ENCODE measurements at places on chromosomes 3 and 15.
A peak's percentile ranks its signal among the peaks of the same experiment; 100 is the strongest.

- no peak for DNase-seq
These were observed 21.0 kb upstream of the CLDN18 start for GRCh38 chr3:137988982-137989381.

DNA sequence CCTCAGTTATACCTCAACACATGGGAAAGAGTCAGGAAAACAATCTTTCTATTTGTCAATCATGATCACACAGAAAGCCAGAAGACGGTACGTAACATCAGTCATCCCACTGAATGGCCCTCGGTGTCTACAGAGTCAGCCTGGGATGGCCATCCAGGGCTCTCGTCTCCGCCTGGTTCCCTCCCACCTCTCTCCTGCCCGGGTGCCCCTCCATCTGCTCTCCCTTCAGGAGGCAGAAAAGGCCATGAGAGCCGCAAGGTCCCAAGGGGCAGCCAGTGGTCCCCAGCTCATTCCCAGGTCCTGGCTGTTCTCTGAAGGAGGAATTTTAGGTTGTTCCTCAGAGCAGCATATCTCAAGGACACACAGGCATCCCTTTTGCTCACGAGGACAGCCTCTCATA lies 4.4 kb upstream of the LRRC15 start:
- DNase-seq = no peak

DNA sequence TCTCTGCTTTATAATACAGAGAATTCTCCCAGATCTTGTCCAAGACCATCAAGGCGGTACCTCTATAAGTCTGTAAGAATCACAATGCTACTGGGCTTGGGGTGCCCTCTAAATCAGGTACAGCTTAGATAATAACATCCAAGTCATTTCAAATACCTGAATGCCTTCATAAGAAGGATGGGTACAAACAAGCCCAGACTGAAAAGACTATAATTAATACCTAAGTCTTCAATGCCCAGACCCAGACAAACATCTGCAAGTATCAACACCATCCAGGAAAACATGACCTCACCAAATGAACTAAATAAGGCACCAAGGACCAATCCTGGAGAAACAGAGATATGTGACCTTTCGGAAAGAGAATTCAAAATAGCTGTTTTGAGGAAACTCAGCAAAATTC lies 65.9 kb downstream of the ZMAT3 start:
- no peak for DNase-seq

- peak; percentile 3 for DNase-seq
These were observed 453 bp downstream of the ZDHHC23 start for GRCh38 chr3:113948015-113948917.

DNA sequence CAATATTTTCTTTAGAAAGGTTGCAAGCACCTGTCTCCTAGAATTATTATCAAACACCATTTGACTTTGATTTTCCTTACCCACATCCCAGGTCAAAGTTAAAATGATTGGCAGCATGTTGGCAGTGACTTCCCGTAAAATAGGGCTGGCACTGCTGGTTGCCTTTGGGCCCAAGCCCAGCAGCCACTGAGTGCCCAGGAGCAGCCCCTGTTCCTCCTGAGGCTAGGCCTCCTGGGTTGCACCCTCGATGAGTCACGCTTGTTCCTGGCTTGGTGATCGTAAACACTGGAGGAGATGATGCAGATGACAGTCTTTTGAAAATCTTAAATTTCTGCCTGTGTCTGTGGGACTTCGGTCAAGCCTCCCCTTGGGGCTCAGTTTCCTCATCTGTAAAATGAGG lies 290.0 kb downstream of the TLE3 start:
- DNase-seq = peak; percentile 47

- DNase-seq = no peak
These were observed 84.5 kb downstream of the MEGF11 start for GRCh38 chr15:66169023-66169422.

- DNase-seq = no peak
These were observed 17.4 kb downstream of the FILIP1L start for GRCh38 chr3:100096866-100097265.

GRCh38 chr3:40170395-40170794 lies 139.1 kb upstream of the EIF1B start:
- no peak for DNase-seq
